Activated CD8-positive, alpha-beta memory T cell treated with anti-CD3 and anti-CD28 coated beads, Interleukin-2, amount 50 U/mL, for 4 hours (primary cell): ENCODE measurements at places on chromosomes 1 and 21.

DNA sequence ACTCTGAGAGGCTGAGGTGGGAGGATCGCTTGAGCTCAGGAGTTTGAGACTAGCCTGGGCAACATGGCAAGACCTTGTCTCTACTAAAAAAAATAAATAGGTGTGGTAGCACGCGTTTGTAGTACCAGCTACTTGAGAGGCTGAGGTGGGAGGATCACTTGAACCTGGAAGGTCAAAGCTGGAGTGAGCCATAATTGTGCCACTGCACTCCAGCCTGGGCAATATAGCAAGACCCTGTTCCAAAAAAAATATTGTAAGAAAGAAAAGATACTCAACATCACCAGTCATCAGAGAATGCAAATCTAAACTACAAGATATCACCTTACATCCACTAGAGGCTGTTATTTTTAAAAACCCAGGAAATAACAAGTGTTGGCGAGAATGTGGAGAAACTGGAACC, 32.5 kb downstream of the ZNF644 start:
- DNase-seq, result no peak

- no peak for DNase-seq
Observed at GRCh38 chr1:38892976-38893375, 11.6 kb upstream of the GJA9 start.

DNA sequence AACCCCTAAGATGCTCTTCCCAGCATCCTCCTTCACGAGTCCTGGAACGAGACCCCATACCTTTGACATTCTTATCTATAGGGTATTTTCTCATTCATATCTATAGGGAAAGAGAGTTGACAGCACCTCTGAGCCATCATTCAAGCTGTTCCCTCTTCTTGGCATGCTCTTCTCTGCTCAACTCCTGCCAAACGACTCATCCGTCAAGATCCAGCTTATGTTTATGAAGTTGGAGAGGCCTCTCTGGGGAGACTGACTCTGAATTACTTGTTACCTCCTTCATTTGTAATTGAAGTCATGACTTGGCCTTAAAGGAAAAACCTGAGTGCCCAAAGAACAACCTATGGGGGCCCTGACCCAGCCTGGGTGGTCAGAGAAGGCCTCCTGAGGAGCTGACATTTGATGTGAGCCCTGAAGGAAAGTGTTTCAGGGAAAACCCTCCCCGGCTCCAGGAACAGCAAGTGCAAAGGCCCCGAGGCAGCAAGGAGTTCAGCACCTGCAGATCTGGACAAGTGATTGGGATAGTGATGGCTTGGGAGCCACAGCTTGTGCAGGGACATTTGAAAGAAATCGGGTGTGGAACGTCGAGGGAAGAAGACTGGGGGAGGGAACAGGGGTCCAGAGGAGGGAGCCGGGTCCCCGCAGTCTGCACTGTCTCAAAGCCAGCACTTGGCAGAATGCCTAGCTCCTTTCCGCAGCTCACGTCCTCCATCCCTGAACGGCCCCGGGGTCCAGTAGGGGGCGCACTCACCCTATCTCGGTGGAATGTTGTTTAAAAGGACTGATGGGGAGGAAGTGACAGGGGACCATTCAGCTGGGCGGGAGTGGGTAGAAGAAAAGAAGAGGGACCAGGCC, 14.0 kb upstream of the CDA start:
- DNase-seq, result peak; percentile 55

GRCh38 chr21:45250914-45251634, 36.6 kb downstream of the POFUT2 start:
- no peak for DNase-seq

DNA sequence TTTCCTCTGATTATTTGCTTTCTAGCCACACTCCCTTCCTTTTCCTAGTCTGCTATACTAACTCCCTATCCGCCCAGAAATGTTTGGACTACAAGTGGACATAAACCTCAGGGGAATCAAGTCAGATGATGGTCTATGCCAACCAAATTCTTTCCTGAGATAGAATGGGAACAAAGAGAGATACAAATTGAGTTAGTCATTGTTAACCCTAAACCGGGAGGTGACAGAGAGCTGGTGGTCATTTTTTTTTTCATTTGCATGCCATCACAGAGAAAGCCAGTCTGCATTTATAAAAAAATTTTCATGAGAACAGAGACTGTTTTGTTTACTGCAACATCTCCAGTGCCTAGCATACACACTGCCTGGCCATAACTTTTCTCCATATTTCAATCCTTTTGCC, 35.0 kb downstream of the MYSM1 start:
- no peak for DNase-seq

- DNase-seq, result peak; percentile 91
Observed at GRCh38 chr1:6460301-6461050, 5.5 kb downstream of the TNFRSF25 start.

DNA sequence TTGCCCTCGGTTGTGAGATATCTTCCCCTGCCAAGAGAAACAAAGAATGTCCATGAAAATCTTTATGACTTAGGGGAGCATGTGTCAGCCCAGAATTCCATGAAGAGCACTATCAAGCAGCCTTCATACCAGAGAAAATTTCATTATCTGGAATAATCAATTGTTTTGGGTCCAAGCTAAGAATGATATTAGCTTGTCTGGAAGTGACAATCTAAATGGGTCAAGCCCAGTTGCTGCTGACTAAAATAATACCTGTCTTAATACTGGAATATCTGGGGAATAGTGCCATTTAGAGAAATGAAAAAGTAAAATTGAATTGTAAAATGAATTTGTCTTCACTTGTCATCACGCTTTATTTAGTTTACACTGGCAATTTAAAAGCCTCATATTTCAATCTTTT, 407.4 kb downstream of the PLA2G4A start:
- no peak for DNase-seq

DNA sequence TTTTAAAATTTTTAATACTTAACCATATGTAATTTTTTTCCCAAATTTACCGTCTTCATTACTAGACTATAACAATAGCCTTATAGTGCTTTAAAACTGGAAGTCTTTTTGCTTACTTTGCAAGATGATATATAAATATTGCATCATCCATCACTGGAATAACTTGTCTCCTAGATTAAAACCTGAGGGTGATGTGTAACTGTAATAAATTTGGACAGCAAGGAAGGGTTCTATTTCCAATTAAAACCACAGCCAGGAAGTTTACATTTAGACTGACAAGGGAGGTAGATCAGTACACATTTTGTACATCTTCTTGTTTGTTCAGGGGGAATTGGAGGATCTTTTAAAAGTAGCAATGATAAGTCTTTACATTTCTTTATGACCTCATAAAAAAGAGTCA, 21.9 kb downstream of the NTNG1 start:
- DNase-seq, result no peak

DNA sequence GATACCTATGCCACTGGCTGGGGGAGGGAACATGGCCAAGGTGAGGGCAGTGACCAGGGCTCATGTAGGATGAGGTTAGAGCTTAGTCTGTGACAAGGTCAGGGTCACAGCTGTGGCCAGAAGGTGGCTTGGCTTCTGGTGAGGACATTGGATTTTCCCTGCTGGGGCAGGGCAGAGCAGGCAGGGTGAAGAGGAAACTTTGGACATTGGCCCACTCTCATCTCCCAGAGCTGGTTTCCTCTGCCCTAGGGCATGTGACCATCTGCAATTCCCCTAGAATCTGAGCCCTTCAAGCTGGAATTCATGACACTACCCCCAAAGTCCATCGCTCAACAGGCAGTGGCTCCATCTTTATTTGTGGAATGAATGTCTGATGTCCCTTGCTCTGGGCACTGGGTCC, 5.3 kb downstream of the DMBX1 start:
- no peak for DNase-seq

DNA sequence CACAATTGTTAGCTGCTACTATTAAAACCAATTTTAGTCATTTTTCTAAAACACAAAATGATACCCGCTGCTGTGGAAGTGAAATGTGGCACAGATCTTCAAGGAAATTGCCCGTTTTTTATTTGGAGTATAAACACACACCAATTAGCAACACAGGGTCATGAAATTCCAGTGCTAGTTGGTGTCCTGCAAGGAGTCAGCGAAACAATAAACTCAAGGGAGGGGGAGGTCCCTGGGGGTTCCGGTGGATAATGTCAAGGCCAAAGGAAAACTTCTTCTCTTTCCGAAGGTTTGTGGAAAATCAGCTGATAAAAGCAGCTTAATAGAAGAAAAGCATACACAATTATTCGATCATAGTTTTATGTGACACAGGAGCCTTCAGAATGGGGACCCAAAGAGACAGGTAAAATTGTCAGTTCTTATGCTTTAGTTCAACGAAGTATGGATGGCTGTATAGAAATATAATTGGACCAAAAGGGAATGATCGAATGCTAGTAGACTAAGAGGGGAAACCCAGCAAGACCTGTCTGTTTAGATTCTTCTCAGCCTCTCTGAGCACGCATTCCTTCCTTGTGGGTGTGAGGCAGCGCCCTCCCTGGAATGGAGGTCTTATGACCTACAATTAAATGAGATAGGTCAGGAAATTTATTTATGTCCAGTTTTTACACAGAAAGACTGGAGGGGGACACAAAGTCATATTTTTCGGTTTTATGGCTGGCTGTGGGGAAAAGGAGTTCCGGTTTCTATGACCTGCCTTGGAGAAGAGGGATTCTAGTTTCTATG, 65.9 kb downstream of the KCNK1 start:
- no peak for DNase-seq

DNA sequence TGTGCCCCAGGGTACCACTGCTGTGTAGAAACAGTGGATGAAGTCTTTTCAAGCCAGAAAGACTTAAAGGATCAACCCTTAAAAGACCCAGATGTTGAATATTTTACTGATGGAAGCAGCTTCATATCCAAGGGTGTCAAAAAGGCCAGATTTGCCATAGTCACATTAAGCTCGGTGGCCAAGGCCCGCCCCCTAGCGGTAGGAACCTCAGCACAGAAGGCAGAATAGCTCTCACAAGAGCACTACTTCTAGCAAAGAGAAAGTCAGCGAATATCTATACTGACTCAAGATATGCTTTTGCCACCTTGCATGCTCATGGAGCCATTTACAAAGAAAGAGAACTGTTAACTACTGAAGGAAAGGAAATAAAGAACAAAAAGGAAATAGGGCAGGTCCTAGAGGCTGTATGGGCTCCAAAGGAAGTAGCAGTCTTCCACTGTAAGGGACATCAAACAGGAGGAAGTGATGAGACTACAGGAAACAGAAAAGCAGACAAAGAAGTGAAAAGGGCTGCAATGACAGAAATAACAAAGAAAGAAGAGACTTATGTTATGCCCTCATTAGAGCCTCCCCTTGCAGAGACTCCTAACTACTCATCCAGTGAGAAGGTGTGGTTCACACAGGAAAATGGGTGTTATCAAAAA, 90.5 kb downstream of the LIPI start:
- peak; percentile 22 for DNase-seq

- no peak for DNase-seq
Observed at GRCh38 chr1:68322837-68323687, 90.7 kb upstream of the WLS start.

DNA sequence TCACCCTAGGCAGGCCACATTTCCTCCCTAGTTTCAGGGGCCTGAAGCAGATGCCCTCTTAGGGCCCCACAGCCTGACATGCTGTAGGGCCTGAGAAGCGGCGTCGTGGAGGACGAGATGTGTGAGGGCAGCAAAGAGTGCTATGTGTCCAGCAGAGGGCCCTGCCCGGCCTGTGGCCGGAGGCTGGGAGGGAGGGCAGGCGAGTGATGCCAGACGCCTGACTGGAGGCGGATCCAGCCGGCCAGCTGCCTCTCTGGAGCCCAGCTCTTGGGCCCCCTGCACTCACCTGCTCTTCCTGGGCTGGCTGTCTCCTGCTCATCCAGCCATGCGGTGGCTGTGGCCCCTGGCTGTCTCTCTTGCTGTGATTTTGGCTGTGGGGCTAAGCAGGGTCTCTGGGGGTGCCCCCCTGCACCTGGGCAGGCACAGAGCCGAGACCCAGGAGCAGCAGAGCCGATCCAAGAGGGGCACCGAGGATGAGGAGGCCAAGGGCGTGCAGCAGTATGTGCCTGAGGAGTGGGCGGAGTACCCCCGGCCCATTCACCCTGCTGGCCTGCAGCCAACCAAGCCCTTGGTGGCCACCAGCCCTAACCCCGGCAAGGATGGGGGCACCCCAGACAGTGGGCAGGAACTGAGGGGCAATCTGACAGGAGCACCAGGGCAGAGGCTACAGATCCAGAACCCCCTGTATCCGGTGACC, at the start of gene GPR37L1:
GPR37L1 (plus strand) TSS at position 279 of the 697 bp plus-strand sequence; CDS start at position 326, 47 bp downstream.
- no peak for DNase-seq
